Ecto neural progenitor cell (in vitro differentiated cells): ENCODE measurements at places on chromosomes 5 and 9.

- peak; percentile 66 for DNase-seq
These were observed 381.8 kb downstream of the ADGRV1 start for GRCh38 chr5:90940227-90940995.

DNA sequence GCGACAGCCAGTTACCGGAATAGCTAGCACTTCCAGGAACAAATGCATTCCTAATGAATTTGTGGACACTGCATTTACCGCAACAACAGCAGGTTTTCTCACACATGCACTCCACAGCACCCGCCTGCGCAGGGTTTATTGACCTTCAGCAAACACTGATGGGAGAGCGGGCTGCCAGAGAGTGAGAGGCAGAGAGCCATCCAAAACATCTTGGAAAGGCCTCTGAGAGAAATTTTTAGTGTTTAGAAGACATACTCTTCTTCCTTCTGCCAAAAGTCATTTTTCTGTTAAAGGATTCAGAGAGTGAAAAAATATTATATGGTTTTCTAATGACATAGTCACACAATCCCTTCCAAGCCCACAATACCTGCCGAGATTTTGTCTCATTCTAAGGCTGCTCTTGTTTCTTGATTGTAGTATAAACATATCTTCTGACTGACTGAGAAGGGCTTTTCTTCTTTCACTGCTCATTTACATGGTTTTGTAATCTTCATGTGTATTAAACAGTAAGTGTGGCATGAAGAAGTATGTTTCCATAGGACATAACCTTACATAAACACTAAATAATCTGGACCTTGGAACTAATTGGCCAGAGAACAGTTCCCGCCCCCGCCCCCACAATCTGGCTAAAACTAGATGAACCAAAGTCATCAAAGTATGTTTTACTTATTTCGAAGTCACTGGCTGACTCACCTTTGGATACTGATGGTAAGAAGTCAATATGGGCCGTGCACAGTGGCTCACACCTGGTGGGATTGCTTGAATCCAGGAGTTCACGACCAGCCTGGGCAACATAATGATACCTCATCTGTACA, 432.5 kb upstream of the MEF2C start:
- no peak for DNase-seq

- no peak for DNase-seq
These were observed 25.8 kb upstream of the DAP start for GRCh38 chr5:10786835-10787234.

DNA sequence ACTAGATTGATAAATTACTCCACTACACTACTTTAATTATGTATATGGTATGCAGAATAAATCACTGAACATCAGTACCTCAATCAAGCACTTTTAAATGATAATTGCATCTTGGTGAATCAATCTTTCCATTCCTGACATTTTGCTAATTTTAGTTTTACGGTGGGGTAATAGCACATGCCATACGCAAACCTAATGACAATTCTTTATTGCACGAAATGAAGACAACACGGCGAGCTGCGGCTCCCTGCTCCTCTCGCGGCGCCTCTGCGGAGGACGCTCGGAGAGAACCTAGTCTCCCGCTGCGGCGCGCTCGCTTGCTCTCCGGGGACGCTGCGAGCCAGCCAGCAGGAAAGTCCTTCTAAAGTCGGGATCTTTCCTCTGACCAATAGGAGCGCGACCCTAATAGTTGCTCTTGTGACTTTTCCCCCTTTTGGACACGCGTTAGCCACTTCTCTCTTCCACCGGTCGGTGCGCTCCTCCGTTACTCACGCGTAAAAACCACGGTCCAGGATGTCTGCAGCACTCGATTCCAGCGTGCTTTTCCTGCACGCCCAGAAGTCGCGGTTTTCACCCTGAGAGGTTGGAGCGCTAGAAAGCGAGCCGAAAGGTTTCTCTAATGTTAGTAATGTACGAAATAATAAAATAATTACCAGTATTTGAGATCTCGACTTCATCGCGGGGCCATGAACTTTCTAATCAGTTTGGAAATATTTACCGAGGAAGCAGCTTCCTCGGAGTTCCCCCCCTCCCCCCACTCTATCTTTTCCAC, 1.0 kb upstream of the MEF2C start:
- peak; percentile 69 for DNase-seq

DNA sequence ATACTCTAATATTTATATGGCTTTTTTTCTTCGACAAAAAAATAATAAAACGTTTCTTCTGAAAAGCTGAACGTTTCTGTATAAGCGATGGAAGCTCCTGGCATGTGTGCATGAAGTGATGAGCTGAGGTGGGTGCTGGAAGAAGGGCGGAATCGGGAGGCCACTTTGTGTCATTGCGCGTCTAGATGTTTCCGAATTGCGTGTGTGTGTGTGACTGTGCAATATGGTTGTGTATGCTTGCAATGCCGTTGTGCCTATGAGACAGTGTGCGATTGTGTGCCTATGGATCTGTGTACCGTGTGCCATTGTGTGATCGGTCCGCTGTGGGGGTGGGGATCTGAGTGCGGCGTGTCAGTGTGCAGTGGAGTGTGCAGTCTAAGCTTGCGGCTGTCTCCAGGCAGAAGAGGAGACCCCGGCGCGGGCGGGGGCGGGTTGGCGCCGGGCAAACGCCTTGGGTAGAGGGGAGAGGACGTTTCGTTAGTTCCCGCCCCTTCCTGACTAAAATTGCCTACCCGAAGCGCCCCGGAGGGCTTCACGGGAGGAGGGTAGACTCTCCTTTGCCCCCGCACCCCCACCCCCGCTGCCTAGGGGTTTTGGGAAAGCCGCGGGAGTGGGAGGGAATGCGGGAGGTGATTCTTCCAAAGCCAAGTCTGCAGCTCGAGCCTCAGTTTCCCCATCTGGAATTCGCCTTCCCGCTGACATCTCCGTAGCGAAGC, 24.2 kb downstream of the PCDHGC5 start:
- peak; percentile 84 for DNase-seq

- DNase-seq = no peak
These were observed 75.7 kb downstream of the IRX1 start for GRCh38 chr5:3671337-3671736.

- DNase-seq = no peak
These were observed 218.7 kb downstream of the GLIS3 start for GRCh38 chr9:4080921-4081895.

GRCh38 chr5:139660923-139661814, 13.0 kb downstream of the CXXC5 start:
- no peak for DNase-seq

DNA sequence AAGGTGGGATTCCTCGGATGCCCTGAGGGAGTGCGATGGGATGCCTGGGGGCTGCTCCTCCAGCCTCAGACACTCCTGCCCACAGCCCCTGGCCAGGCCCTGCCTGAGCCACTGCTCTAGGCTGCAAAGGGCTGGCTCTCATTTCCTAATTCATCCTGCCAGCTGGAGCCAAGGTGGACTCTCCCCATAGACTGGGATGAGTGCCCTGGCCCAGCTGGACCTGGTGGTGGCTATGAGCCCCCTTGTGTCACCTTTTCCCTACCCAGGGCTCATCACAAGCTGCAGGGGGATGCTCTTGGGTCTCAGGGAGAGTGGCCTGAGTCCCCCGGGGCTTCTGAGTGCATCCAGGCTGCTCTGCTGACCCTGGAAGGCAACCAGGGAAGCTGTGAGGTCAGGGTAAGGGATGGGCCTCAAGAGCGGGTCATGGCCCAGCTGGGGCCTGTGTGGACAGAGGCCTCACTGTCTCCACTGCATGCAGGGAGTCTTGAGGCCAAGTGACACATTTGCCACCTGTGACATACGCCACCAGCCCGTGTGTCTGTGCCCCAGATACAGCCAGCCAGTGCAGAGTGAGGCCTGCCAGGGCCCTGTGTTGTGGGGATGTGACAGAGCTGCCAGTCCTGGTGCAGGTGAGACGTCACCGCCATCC, 102.7 kb upstream of the IER5L start:
- DNase-seq = peak; percentile 42

DNA sequence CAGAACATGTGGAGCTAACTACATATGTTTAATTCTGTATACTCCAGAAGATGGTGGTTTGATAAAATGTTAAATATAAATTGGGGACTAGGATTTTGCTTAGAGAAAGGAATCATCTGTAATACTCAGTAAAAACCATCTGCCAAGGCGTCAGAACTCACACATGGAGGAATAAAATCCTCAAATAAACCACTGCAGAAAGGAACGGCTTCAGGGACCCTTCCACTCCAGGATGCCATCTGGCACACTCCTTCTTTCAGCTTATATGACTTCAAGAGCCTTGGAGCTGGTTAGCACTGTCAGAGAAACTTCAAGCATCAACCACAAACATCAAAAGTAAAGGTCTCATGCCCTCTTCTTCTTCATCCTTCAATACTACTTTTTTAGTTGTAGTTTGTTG, 360.6 kb downstream of the PLK2 start:
- no peak for DNase-seq

- DNase-seq = no peak
These were observed 167.0 kb downstream of the CAAP1 start for GRCh38 chr9:26725573-26725972.

- no peak for DNase-seq
These were observed 47.0 kb upstream of the CAST start for GRCh38 chr5:96615223-96615622.

- no peak for DNase-seq
These were observed 713.6 kb downstream of the TLE4 start for GRCh38 chr9:80285326-80285725.

- no peak for DNase-seq
These were observed 84.1 kb downstream of the FEM1C start for GRCh38 chr5:115460472-115460871.

DNA sequence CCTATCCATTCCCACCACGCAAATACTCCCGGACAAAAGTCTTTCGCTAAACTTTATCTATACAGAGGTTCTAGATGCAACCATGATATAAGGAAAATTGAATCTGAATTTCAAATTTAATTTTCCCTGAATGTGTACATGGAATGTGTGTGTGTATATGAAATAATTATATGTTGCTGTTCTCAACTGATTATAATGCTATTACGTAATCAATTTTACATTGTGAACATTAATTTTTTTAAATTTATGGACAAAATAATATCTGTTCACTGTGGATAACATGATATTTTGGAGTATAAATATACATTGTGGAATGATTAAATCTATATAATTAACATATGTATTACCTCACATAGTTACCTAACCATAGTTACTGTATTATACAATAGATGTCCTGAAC, 1250.6 kb downstream of the EFNA5 start:
- no peak for DNase-seq

DNA sequence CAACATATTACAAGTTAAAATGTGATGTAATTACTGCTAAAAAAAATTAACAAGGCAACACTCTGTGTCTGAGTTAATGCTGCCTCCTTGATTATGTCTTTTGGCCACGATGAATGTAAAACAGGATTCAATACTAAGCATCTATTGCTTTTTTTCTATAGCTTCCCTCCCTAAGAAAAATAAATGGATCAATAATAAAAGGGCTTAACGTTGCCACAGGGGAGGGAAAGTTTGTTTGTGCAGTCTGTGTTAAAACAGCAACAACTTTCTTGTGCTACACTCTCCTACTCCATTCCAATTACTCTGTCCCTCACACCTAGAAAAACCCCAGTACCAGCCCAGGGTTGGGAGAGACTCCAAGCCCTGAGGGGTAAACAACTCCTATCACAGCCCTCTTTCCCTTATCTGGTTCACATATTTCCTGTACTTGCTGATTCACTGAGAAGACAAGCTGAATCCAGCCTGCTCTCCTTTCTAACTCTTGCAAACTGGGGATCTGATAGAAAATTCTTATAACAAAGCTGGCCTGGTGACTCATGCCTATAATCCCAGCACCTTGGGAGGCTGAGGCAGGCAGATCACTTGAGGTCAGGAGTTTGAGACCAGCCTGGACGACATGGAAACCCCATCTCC, 44.8 kb downstream of the PTPN3 start:
- DNase-seq = no peak
